ENCODE measurements at places on chromosomes 4 and X. TPM values are rescaled to one million over a fixed set of nuclear protein-coding genes. Genes with fewer than 3 reads are reported as not detected.

Gene PPP1R2C
- polyA plus RNA-seq = 4.6 TPM

Gene ZIC3
- not detected for polyA plus RNA-seq

Gene SLC10A4
- not detected for polyA plus RNA-seq

Gene CT45A3
- polyA plus RNA-seq = not detected

Gene GUCY1B1
- 0.31 TPM for polyA plus RNA-seq

Data from IgD-negative memory B cell (primary cell).